ENCODE measurements at places on chromosomes 5 and 9.

DNA sequence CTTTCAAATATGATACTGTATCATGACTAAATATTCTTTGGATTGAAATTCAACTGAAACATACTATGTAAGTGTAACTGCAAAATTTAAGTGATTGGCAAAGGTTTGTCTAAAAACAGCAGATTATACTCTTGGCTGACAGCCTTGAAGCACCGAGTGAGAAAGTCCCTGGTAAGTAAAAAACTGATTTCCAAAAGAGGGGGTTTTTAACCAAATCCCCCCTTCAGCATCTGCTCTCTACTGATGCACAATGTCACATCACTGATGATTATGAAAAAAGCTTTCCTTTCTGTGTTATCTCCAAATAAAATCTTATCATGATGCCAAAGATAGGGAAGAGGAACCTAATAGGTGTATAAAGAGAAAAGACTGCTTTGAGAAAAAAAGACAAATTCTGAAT lies 141.0 kb downstream of the MEF2C start:
- DNase-seq, result no peak

DNA sequence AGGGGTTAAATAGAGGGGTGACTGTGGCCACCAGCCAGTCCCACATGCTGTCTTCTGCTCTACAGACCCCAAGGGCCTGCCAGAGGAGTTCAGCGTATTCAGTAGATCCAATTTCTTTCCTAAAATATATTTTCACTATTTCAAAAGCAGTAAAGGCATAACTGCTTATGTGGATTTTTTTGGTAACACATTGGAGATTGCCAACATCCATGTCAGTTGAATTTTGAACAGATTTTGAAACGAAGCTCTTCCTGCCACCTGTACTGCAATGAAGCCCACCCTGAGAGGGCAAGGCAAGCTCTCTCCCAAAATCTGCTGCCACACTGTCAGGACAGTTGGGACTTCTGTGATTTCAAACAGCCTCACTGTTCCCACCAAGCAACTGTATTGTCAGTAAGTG lies 37.1 kb upstream of the SARDH start:
- DNase-seq, result no peak

- no peak for DNase-seq
These were observed 42.6 kb upstream of the RNF38 start for GRCh38 chr9:36442710-36443109.

- DNase-seq, result no peak
These were observed 102.2 kb downstream of the MEF2C start for GRCh38 chr5:88780736-88781135.

DNA sequence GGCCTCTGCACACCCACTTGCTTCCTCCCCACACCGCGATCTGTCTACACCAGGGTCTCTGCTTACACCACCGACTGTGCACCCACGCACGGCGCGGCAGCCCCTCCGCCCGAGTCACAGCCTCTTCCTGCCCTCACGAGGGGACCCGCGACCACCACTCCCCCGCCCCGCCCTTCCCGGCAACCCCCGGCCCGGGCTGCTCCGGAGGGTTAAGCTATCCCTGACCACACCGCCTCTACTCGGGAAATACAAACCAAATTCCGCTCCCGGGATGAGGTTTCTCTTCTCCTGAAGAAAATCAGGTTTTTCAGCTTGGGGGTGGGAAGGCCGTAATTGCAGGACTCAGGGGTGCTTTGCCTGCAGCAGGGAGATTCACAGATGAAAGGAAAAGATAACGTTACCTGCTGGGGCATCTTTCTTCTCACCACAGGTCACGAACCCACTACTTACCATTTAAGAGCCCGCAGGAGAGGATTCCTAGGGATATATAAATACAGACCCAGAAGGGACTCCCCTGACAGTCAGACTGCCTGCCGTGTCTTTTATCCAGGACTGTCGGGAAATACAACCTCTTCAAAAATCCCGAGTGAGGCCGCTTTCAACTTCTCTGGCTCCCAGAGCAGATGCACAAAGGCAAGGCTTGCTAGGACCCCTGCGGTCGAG lies 63.5 kb downstream of the ROR2 start:
- no peak for DNase-seq

DNA sequence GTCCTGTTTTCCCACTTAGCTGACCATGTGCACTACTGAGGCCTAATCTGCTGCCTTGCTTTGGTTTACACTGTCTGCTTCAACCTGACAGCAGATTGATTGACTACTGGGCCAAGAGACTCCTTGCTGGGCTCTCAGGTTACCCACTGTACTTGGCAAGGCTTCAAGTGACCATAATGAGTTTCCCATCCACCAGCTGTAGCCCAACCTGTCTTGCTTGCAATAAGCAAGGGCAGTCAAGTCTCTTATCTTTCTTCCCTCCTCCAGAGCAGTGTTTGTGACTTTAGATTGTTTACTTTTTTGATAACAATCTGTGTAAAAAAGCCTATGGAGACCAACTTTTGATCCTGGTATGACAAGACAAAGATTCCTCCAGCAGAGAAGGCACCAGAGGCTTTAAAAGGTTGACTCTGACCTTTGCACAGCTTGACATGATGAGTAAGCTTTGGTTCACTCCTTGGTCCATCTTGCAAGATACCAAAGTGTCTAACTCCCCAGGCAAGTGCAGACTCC lies 912.3 kb upstream of the SEMA6A start:
- no peak for DNase-seq

DNA sequence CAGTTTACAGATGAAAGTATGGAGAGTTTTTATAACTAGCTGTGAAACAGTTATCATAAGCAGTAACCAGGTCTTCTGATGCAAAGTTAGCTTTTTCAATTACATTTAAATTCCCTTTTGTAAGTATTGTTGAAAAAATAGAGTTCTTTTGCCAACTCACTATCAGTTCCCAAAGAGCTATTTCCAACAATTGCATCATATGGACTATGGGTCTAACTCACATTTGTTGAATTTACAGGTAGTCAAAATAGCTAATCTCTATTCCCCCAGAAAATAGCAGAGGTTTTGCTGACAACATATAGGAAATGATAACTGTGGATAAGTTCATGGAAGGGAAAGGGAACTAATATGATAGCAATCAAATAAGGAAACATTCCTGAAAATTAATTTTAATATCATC lies 1.4 kb downstream of the SPINK1 start:
- no peak for DNase-seq

GRCh38 chr5:73256862-73257261 lies 83.9 kb downstream of the TMEM174 start:
- DNase-seq, result no peak
